NCI-H69 (cell line): ENCODE measurements at places on chromosomes 4 and X.

GRCh38 chrX:79300856-79301255, 66.3 kb downstream of the ITM2A start:
- no peak for DNase-seq

DNA sequence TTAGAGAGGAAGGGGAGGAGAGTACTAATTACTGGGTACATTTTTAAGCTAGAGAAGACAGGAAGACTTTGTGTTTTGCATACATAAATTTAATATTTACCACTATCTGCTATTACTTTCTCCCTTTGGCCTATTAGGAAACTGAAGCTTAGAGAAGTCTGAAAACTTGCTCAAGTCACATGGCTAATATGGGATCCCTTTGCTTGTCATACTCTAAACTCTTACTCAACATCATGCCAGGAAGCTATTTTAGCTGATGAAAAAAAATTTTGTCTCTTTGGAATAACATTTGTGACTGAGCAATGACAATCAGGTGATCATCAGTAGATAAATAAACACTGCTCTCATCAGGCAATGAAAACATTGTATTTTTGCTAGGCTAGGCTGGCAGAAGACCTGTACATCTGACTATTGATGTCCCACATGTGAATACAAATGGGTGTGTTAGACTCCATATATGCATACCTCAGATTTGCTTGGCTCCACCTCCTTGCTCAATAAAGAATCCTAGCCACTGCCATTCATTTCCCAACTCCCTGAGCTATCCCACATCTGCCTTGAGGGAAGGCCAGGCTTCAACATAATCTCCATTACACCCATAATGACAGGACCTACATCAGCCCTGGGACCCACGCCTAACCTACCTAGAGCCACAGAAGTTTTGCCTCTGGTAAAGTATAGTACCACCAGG, 17.0 kb upstream of the DCLK2 start:
- no peak for DNase-seq

GRCh38 chr4:8115916-8116315, 42.7 kb downstream of the ABLIM2 start:
- no peak for DNase-seq

DNA sequence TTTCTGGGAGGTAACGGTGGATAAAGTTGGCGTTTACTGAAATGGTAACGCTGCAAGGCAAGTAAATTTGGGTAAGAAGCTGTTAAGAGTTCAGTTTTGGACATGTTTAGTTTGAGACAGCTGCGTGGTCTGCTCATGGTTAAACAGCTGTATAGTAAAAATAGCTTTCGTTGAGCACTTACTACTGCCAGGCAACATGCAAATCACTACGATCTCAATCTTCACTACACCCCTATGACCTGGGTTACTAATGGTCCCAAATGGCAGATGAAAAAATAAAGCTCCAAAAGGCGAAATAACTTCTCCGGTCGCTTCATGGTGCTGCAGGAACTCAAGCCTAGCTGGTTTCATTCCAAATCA, 22.2 kb downstream of the FABP2 start:
- DNase-seq = no peak

GRCh38 chr4:128601991-128602695, 207.4 kb upstream of the JADE1 start:
- DNase-seq = peak; percentile 41

GRCh38 chr4:31192341-31192740, 472.2 kb downstream of the PCDH7 start:
- no peak for DNase-seq

DNA sequence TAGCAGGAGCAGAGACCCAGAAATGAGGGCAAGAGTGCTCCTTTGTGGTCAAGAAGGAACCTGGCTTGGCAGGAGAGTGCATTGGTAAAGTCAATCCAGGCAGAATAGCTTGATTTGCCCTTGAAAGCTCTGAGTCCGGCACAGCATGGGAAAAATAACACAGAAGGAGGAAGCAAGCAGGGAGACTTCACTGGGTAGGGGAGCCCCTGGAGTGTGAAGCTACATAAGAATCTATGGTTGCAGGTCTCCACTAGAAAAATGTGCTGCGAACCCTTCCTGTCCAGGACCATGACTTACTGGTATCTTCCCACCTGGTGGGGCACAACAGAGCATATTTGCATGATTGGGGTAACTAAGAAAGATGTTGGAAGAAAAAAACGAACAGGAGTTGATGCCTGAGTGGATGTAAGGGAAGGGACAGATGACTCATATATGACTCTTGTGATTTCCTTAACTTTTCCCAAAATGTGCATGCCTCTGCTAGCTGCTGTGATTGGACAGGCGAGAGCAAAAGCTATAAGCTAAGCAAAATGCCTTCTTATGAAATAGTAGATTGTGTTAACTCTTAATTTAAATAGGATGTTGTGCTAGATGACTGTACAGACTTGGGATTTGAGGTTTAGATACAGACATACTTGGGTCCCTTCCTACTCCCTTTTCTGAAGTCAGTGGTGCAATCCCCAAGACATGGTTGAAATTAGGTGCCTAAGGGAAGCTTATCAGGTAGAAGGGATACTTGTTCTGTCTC, 3.3 kb downstream of the IL13RA1 start:
- DNase-seq = peak; percentile 17

- DNase-seq = peak; percentile 51
Measured at GRCh38 chrX:154738011-154738738, 12.7 kb downstream of the GAB3 start.

- no peak for DNase-seq
Measured at GRCh38 chrX:119552508-119552907, 12.7 kb downstream of the STEEP1 start.

DNA sequence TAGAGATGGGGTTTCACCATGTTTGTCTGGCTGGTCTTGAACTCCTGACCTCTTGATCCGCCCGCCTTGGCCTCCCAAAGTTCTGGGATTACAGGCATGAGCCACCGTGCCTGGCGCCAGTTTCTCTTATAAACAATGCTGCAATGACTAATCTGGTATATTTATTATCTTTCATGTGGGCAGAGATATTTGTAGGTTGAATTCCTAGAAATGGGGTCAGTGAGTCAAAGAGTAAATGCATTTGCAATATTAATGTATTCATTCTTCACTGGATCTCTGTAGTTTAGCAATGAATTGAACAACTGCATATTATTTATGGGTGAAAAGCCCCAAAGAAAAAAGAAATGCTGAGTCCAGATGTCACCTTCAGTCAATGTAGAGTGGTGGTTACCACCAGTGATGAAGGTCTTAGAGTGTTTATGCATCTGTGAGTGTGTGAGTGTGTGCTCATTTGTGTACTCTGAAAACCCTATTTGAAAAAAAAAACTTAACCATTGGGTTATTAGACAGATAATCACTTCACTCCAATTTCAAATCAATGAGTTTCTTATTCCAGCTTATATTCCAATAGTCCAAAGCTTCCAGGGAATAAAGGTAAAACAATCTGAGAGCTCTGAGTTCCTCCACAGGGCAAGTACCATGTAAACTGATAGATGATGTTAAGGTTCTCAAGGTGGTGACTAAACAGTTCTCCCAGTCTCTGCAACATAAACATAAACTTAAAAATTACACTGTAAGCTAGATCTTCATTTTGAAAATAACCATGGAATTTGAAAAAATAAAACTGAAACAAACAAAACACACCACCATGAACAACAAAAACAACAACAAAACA, 22.6 kb upstream of the CD38 start:
- DNase-seq = no peak

DNA sequence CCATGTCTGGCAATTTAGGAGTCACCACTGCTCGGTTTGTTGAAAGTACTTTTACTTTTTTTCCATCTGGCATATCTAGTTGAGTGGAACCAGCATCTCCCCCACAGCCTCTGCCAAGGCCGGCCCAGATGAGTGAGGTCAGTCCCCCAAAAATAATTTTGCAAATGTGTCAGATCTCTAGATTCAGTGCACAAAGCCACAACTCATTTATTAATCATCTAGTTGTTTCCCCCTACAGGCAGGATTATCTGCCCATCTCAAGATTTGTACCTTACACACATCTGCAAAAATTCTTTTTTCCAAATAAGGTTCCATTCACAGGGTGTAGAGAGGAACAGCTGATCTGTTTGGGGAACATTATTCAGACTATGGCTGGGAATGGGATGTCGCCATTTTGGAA, 174.0 kb upstream of the MXRA5 start:
- no peak for DNase-seq

DNA sequence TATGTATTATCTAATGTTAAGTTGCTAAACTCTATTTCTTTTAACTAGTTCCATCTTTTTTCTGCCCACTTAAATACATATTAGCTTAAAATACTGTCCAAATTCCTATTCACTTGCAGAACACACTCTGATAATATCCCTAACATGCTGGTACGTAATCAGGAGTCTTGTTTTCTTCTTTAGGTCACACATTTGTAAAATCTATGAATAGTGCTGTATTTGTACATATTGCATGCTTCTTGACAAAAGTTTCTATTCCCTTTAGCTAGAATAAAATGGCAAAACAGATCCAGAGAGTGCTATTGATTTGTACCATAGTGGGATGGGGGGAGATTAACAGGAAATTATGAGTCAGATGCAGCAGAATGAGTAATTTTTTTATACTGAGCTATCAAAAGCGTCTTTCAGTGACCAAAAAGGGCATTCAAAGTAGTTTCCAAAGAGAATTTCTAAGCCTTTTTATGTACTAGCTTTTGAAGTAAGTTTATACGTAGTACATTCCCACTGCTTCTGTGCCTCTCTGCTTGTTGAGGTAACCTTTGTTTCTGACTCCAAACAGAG, 126.5 kb downstream of the PTPN13 start:
- no peak for DNase-seq

DNA sequence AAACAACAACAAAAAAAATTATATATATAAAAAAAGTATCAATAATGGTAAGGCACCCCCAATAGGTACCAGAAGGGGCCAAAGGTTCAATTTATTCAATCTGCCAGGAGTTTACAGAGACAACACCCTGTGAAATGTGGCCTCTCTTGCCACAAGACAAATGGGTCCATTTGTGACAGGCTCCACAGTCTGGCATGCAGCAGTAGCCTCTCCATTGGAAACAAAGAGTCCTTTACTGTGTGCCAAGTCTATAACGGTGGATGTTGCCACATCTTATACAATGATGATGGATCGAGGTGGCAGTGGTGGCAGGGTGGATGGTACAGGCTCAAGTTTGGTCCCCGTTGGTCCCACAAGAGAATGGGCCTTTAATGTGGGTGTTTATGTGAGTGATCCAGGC, 70.1 kb upstream of the SH3RF1 start:
- DNase-seq = no peak

DNA sequence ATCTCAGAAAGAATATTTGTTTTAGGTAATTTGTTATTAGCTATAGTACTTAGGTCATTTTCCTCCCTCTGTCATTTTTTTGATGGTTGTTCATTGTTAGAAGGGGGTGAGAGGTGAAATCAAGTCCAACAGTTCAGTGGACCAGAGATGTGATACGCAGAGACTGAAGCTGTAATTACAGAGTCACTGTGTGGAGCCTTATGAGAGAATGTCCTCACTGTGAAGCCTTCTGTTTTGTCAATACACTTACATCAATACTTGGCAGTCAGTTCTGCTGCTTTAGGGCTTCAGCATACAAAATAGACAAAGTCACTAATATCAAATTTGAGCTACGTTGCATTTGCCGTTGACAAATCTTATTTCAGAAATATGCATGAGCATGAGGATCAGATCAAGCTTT, 692.5 kb downstream of the C4orf33 start:
- DNase-seq = peak; percentile 80

GRCh38 chrX:104084534-104085277, 8.7 kb upstream of the TMSB15C start:
- DNase-seq = no peak

GRCh38 chr4:139668658-139669201, 3.1 kb downstream of the MGST2 start:
- DNase-seq = no peak

GRCh38 chr4:39732728-39733127, 34.8 kb downstream of the UBE2K start:
- peak; percentile 53 for DNase-seq

- DNase-seq = no peak
Measured at GRCh38 chr4:159767406-159767805, 664.5 kb downstream of the RAPGEF2 start.

- DNase-seq = no peak
Measured at GRCh38 chrX:107118322-107119147, at the start of gene RBM41. Gene RBM41, minus strand, starts transcription at chrX:107118822. Its CDS starts 49 bp downstream, at chrX:107118773.

DNA sequence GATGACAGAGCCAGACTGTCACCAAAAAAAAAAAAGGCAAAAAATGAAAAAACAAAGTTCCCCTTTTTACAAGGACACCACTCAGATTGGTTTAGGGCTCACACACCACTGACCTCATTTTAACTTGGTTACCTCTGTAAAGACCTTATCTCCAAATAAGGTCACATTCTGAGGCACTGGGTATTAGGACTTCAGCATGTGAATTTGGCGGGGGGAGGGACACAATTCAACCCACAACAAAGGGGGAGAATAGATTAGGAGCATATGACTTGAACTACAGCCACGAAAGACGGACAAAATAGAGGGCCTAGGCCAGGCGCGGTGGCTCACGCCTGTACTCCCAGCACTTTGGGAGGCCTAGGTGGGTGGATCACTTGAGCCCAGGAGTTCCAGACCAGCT, 31.0 kb upstream of the ARAF start:
- DNase-seq = no peak

- no peak for DNase-seq
Measured at GRCh38 chrX:125219852-125220251, 99.8 kb upstream of the TEX13C start.

- peak; percentile 69 for DNase-seq
Measured at GRCh38 chr4:76948443-76949275, 893 bp upstream of the SEPTIN11 start.

- no peak for DNase-seq
Measured at GRCh38 chr4:100117750-100118149, 72.5 kb downstream of the DDIT4L start.

DNA sequence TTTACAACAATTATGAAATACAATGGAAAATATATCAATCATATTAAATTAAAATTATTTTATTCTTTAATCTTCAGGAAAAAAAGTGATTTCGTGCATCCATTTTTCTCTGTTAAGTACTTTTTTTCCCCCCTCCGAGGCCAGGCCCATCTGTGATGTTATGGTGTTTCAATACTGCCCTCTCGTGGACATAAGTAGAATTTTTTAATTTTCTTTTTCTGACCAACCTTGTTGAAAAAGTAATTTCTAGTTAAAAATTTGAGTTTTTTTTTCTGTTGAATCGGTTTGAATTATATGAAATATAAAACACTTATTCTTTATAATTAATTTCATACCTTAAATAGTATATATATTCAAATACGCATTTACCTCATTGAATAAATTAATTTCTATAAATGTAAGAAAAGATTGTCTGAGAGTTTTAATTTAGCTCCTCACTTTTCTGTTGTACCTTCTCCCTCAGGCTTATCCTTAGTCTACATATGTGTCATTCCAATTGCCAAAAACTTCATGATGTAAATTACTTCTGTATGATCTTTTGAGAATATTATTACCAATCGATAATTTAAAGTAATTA, 175.8 kb upstream of the TECRL start:
- DNase-seq = peak; percentile 69
